DMS79 treated with DMSO at 0.1 percent for 48 hours (cell line): ENCODE measurements at places on chromosomes 3 and 15.

- no peak for DNase-seq
These were observed 24.0 kb downstream of the TFRC start for GRCh38 chr3:196057760-196058331.

DNA sequence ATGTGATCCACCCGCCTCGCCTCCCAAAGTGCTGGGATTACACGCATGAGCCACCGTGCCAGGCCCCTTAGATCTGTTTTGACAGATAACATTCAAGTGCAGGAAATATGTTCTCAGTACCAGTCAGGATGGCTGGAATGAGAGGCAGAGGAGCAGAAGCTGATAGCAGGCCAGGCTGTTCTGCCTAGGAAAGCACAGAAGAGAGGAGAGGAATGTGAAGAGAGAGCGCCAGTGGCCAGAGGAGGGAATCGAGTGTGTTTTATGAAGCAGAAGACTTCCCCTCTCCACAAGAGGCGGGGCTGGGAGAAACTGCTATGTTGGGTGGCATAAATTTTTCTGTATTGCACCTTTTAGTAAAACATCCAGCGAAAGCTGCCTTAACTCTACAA lies 32.0 kb upstream of the RYK start:
- DNase-seq = no peak

DNA sequence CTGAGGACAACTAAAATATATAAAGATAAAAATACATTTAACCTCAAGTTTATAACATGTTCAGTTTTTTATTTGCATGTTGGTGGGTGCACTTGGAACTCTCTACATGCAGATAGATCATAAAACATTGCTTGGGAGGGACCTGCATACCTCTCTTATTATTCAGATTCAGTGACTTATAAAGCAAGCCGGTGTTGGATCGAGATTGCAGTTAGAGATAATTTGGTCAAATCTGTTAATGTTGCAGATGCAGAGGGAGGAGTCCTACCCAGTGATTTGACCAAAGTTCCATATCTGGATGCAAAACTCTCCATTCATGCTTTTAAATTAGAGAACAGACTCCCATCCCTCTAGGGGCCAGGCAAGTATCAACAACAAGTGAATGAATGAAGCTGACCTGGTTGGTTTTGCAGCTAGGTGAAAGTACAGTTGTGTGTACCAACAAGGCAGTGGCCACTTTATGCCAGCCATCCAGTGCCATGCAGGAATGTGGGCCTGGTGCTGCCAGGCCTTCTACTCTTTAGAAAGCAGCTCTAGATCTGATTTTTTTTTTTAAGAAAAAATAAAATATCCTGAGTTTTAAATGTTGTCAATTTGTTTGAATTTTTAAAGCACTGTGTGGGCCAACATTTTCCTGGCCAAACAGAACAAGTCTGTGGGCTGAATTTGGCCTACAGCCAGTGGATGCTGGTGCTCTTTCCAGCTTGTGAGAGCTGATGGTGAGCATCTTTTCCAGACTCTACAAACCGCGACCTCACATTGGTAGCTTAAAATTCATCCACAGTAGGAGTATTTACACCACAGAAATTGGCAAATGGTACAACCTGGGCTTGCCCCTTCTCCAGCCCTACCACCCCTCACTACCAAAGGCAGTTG lies 12.3 kb downstream of the CDIN1 start:
- no peak for DNase-seq

DNA sequence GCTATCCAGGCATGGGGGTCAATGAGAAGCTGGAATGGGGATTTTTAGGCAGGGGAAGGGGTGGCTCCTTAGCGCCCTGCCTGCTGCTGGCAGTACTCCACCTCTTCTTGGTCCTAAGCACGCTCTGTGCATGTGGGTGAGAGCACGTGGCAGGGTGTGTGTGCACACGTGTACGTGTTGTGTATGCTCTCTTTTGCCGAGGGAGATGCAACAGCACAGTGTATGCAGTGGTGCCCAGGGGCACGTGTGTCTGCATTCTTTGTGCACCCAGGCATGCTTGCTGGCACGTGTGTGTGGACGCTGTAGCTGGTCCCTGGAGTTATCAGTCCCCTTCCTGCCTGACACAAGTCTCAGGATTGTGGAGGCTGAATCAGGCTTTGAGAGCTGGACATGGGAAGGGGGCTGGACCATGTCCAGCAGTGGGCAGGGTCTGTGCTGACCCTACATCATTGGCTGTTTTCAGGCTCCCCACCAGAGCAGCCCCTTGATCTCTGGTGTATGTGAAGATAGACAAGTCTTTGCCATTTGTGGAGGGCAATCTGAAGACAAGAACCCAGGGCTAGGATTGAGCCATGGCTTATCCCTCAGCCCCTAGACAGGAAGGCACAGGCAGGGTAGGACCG lies 1.9 kb upstream of the CAMKV start:
- DNase-seq = no peak

DNA sequence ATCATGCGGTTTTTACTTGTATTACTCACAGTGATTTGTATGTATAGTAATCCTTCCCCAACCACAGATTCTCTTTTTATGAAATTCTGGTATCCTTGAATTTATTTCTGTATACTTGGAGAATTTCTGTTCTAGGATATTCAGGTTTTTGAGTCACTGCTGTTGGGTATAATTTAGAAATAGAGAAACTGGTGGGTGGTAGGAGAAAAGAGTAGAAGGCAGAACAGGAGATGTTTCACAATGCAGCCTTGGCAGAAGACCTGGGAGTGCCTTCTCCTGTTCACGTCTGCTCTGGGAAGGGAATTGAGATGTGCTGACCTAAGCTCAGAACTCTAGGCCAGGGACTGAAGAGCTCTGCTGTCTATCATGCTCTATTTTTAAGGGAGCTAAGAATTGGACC lies 193.6 kb downstream of the EPHB1 start:
- no peak for DNase-seq

DNA sequence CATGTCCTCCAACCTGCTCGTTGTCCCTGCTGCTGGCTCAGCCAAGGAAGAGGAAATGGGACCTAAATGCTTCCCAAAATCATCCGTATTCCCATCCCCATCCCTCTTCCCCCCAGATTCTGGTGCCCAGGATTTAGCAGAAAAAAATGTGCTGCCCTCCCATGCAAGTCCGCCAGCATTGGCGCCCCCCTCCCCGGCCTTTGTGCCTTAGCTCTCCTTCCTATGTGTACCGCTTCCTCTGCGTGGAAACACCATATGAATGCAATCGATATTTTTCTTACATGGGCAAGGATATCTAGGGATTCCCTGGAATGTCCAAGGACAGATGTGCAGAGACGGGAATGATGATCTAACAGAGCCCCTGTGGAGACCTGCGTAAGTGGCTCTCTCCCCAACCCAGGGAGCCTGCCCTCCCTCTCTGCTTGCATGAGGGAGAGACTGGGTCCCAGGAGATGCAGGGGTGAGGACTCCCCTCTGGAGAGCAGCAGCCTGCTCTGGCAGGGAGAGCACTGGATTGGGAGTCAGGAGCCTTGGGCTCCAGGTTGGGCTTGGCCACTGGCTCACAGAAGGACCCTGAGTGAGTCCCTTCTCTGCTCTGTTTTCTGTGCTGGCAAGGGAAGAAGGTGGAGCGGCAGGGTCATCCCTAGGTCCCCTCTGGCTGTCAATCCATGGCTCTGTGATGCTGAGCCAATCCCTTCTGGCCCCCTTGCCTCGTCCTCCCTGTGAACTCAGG lies 227.2 kb downstream of the XXYLT1 start:
- no peak for DNase-seq

DNA sequence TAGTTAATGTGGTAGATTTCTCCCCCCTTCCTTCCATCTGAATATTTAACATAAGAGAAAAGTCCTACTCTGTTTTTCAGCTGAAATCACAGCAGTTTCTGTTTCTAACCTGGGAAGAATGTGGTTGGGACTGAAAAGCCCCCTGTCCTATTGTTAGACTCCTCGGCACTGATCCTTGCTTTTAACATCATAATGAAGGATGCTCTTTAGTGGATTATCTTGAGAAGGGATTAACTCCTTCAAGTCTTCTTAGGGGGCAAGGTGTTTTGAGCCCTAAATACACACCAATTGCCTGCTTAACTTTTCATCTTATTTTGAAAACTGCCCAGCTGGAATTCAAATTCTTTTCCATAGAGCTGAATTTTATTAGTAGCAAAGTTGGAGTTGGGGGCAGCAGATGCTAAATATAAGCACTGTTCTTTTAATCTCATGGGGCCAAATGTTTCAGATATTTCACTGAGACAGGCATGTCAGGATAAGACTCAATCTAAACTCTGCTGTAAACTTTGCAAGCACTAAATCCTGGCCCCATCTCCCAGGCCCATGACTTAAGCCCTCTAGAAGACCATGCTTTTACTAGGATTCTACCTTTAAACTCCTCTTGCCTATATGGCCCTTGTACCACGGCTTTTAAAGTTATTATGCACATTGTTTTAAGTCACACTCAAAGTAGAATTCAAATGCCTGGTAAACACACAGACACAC lies 243.2 kb upstream of the NR2F2 start:
- no peak for DNase-seq

GRCh38 chr15:88624971-88625490 lies 3.9 kb downstream of the AEN start:
- no peak for DNase-seq

GRCh38 chr3:17431004-17431403 lies 311.4 kb downstream of the TBC1D5 start:
- DNase-seq = peak; percentile 6

DNA sequence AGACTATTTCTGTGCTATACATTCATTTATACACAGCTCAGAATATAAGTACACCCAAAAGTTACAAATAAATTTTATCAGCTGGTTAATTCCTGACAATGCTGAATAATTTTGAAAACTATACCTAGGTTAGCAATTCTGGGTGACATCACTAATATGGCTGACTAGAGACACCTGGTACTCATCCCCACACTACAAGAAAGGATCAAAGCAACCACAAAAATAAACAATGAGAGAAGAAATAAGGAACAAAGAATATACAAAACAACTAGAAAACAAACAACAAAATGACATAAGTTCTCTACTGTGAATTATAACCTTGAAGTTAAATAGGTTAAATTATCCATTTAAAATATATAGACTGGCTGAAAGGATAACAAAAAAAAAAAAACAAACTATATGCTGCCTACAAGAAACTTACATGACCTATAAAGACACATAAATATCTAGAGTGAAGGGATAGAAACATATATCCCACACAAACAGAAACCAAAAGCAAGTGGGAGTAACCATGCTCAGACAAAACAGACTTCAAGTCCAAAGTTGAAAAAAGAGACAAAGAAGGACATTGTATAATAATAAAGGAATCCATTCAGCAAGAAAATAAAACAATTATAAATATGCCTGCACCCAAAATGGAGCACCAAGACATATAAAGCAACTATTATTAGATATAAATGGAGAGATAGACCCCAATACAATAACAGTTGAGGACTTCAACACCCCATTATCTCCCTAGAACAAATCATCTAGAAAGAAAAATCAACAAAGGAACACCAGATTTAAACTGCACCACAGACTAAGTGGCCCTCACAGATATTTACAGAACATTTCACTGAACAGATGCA lies 57.8 kb downstream of the IMPG2 start:
- no peak for DNase-seq

DNA sequence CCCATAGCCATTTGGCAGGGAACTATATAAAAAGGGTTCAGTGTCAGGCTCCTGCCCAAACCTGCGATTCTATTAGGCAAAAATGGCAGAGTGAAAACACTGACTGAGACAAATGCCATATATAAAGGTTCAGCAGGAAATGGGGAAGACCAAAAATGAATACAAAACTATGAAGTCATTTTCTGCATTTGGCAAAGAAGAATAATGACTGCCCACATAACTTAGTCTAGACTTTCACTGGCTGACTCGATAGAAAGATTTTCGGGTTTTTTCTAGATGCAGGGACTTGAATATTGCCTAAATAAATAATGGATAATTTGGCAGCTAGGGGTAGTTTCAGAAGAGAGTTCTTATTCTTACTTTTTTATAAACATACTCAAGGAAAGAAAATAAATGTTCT lies 178.0 kb downstream of the TPRG1 start:
- DNase-seq = no peak

DNA sequence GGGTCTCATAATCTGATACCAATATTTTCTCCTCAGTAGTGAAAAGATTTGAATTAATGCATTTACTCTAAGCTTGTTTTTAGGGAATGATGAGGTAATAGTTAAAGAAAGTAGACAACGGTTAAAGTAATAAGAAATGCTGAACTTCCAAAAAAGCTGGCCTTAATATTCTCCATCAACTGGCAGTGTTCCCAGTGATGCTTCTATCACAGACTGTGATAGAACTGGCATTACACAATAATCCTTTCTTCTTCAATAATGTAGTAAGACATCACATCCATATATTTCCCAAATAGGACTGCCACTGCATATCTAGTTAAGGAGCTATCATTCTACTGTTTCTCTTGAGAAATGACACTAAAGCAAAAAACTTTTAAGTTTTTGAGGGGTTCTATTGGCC lies 188.7 kb downstream of the IL5RA start:
- DNase-seq = no peak

DNA sequence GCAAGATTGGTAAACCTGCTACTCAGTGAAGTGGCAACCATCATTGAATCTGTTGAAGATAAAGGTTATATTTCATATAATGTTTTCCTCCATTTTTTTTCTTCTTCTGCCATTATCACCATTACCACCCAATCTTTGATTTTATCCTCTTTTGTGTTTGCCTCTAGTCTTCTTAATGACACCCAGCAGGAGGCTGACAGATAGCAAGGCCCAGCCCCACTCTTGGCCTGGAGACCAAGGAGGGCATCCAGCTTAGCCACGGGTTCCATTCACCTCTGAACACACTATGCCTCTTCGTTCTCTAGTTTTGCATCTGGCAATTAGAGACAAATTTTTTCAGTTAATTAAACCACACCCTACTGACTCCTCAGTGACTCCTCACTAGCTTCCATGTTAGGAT lies 129.7 kb downstream of the TPRG1 start:
- no peak for DNase-seq

DNA sequence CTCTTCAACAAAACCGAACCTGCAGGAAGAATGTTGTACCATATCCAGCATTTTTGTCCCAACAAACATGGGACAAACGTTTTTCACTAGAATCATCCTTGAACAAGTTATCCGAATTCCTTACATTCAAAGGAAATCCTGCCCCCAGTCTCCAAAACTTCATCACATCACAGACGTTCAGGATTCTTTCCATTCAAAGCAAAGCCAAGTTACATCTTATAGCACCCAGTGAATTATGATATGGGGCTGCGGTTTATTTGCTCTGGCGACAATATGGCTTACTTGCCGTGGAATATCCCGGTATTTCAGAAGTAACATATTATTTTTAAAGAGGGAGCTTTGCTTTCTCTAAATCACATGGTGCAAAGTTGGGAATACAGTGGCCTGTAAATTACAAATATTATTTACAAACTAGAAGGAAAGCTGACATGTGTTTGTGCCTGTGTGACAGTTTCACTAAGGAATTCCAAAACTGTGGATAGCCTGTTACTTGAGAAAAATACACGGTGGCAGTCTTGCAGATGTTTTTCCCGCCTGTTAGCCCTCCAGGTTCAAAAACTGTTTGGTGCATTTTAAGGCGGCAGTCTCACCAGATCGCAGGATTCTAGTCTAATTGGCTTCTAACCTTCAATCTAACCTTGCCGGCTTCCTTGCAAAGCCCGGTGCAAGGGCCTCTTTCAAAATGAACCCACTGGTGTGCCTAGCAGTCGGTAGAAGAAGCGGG lies 736 bp upstream of the MBNL1 start:
- DNase-seq = peak; percentile 70
